ENCODE measurements at places on chromosomes 16 and 17.

DNA sequence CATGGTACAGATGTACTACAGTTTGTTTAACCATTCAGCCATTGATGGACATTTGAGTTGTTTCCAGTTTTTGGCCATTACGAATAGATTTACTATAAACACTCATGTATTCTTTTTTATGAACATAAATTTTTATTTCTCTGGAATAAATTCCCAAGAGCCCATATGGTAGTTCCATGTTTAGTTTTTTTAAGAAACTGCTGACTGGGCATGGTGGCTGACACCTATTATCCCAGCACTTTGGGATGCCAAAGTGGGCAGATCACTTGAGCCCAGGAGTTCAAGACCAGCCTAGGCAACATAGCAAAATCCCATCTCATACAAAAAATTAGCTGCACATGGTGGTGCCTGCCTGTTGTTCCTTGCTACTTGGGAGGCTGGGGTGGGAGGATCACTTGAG lies 30.3 kb downstream of the PRAC1 start:
- no peak for DNase-seq

- no peak for DNase-seq
Observed at GRCh38 chr16:76984196-76984595, 206.8 kb upstream of the MON1B start.

- DNase-seq = no peak
Observed at GRCh38 chr17:68205808-68206720, 41.8 kb upstream of the AMZ2 start.

DNA sequence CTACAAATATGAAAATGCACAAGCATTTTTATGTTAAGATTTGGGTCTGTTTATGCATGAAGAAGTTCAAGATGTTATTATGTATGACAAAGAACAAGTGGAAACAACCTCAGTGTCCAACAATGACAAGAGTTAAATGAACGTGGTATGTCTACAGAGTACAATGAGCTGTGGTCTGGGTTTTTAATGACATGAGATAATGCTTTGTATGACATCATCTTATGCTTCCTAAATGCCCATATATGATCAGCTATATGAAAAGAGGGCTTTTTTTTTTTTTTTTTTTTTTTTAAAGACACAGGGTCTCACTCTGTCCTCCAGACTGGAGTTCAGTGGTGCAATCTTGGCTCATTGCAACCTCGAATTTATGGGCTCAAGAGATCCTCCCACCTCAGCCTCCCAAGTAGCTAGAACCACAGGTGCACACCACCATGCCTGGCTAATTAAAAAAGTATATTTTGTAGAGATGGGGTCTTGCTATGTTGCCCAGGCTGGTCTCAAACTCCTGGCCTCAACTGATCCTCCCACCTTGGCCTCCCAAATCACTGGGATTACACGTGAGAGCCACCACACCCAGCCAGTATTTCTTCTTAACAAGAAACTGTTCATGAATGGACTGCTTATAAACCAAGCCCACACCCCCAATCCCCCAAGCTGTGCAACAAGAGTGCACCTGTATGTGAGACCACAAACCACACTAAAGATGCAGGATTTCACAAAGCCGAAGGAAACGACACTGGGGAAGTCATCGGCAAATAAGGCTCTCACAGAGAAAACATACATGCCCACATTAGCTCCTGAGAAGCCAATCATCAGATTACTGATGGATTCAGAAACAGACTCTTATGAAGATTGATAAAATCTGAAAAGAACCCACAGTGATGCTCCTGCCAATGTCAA lies 114.5 kb downstream of the CPPED1 start:
- no peak for DNase-seq

- no peak for DNase-seq
Observed at GRCh38 chr17:40980117-40980516, 4.0 kb downstream of the KRT40 start.

GRCh38 chr16:85471469-85472431 lies 141.4 kb upstream of the GSE1 start:
- DNase-seq = no peak

DNA sequence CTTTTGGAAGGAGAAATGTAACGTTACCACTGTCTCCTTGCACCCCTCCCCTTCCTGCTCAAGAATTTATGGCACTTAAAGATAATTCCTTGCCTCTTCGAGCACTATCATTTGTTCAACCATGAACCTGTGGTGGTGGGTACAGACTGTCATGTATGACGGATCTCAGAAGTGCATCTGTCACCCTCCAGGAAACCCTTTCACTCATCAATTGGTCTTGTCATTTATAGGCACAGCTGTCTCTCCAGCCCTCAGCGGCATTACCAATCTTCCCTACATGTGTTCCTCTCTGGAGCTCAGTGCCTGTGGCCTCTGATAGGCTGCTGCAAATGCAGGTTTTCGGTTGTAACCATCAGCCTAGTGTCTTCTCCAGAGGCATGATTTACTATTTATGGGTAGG lies 15.0 kb downstream of the CNTNAP4 start:
- no peak for DNase-seq
